ENCODE measurements at places on chromosomes 6 and 20.
A peak's percentile ranks its signal among the peaks of the same experiment; 100 is the strongest.

DNA sequence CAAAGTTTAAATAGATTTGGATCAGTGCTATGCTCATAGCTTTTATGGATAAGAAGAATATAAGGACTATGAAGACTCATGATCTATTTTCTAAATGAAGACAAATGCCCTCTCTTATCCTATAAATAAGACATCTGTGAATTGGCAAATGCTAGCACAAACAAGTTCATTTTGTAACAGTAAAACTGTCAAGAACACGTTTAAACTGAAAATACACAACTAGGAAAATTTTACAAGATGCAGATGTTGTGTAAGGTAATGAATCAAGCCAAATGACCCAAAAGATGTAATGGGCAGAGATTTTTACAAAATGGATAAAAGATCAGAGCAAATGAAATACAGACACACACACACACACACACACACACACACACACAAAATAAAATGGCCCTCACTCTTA is 180.5 kb downstream of the MOXD1 start:
- DNase-seq = no peak

DNA sequence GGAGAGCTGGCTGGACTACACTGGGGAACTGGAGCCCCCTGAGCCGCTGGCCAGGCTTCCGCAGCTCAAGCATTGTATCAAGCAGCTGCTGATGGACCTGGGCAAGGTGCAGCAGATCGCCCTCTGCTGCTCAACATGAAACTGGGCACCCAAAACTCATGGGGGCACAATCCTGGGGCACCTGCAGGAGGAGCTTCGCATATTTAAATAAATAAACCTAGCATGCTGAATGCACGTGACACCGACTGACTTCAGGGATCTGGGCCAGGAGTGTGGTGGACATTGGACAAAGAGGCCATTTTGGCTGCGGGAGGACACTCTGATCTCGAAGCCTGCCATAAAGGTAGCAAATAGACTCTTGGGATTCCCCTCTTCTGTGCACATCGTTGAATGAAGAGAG is 6.8 kb downstream of the SCAND1 start:
- DNase-seq = no peak

- DNase-seq = no peak
These were observed 174.3 kb downstream of the TFAP2B start for GRCh38 chr6:50992704-50993625.

- DNase-seq = no peak
These were observed 978 bp downstream of the HLA-A start for GRCh38 chr6:29943053-29943966.

GRCh38 chr6:11730641-11731040 is 48.0 kb downstream of the ADTRP start:
- peak; percentile 90 for DNase-seq

All from MV-4-11 (cell line).